ENCODE measurements at places on chromosomes 3 and 15. TPM values are rescaled to one million over a fixed set of nuclear protein-coding genes. Genes with fewer than 3 reads are reported as not detected.

The RETNLB gene
- total RNA-seq: not detected

The SH3GL3 gene
- 2.7 TPM for total RNA-seq

The ANKRD34C gene
- total RNA-seq: 0.05 TPM

DNA sequence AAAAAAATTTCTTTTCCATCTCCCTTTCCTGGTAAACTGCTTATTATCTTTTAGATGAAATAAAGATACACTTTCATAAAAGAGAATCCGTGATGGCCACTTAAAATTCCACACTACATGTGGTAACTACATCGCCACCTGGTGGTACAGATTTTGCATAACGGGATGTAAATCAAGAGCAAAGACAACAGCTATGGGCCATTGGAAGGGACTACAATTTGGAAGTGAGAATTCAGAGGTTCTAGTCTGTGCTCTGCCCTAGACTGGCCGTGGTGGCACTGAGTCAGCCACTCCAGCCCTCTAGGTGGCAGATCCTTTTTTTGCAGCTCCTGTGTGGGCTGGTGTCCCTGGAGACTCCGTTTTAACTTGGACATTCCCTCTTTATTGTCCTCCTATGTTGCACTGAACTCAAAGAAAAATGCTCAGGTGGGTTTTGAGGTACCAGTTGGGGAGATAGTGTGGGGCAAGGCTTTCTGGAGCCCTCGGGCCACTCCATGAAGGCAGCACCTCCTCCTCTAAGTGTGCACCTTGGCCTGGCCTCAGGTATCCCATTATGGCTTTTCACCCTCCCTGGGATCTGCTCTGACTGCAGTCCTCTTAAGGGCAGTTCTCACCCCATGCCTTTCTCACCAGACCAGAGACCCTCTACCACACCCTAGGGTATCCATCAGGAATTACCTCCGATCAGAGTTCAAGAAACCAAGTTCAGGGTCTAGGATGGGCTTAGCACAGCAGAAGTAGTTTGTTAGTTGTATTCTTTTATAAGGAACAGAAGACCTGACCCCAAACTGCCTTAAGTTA lies 54.9 kb downstream of the SPSB4 start:
- no peaks in the 10 kb centered on the region for H3K4me1 ChIP-seq
- H3K27me3 ChIP-seq: no peaks in the 10 kb centered on the region
- peak; percentile 58 for DNase-seq

- peak overlapping the region; percentile 84 for H3K27ac ChIP-seq
- peak; percentile 66 for DNase-seq
- H3K27me3 ChIP-seq: no peaks in the 10 kb centered on the region
- no peaks in the 10 kb centered on the region for H3K36me3 ChIP-seq
- H3K4me3 ChIP-seq: no peak overlapping the region
- peaks cover 49% of the 10 kb centered on the region for H3K4me1 ChIP-seq
Observed at GRCh38 chr15:73983211-73983727, 8.8 kb downstream of the STOML1 start.

Data from astrocyte (in vitro differentiated cells and primary cell).